ENCODE measurements at places on chromosomes 11 and 22.
A peak's percentile ranks its signal among the peaks of the same experiment; 100 is the strongest.

DNA sequence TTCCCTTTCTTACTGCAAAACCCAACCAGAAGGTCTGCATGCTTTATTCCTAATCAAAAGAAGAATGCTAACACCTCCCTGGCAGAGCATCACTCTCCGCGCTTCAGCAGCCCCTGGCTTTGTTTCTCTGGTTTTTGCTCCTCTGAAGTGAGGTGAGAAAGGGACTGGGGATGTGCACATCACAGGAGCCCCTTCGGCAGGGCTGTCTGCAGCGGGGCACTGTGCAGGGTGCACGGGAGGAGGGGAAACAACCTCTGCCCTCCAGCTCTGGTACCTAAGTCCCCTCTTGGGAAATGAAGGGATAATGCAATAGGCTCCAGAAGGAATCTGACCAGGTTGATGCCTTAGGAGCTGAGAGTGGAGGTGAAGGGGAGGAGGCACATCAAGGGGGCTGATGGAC lies 312.7 kb downstream of the NTM start:
- DNase-seq, result no peak

DNA sequence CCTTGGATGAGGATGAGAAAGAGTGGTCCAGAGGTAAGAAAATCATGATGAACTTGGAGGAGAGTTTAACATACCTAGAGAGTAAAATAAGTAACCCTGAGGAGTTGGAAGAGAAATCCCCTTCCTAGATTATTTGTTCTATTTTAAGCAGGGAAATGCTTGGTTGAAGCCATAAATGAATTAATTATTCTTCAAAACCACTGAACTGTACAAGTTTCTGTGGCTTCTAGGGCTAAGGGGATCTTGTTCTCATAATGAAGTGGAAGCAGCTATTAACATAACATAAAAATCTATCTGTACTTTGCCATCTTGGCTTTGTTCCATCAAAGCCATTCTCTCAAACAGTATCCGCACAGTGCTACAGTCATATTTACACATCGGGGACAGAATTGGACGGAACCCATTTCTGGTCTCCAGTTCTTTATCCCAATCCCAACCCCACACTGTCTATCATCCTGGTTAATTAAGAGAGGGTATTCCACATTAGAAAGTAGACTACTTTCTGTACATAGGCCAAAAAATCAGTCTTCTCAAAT lies 14.5 kb upstream of the ARHGAP42 start:
- no peak for DNase-seq

- no peak for DNase-seq
These were observed 15.0 kb upstream of the SLC39A13 start for GRCh38 chr11:47393163-47394049.

DNA sequence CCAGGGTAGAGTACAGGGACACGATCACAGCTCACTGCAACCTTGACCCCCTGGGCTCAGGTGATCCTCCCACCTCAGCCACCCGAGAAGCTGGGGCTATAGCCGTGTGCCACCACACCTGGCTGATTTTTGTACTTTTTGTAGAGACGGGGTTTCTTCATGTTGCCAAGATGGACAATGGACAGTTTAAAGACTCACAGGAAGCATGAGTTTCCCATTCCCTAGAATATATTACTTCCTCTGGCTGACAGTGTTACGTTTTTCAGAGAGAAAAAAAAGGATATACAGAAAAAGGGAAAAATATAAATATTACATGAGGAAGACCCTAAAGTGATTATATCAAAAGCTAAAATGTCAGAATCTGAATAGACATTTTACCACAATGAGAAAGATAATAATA lies 72.3 kb downstream of the RSF1 start:
- DNase-seq, result no peak

- DNase-seq, result peak; percentile 98
These were observed 14.5 kb downstream of the LRP4 start for GRCh38 chr11:46903846-46904245.

DNA sequence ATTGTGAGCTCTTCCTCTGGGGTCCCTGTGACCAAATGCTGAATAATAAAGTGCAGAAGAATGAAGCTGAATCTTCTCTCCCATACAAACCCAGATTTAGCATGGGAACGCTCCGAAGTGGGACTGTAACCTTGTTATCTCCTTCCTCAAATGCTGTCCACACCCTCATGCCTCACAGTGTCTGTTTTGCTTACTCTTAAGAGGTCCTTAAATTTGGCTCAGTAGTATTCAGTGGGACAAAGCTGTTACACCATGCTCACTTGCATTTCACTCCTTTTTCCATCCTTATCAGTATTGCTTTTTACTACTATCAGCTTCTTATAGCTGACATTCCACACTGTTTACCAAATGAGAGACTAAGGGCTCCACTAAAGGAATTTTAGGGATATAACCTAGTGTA lies 13.8 kb upstream of the AMOTL1 start:
- DNase-seq, result no peak

DNA sequence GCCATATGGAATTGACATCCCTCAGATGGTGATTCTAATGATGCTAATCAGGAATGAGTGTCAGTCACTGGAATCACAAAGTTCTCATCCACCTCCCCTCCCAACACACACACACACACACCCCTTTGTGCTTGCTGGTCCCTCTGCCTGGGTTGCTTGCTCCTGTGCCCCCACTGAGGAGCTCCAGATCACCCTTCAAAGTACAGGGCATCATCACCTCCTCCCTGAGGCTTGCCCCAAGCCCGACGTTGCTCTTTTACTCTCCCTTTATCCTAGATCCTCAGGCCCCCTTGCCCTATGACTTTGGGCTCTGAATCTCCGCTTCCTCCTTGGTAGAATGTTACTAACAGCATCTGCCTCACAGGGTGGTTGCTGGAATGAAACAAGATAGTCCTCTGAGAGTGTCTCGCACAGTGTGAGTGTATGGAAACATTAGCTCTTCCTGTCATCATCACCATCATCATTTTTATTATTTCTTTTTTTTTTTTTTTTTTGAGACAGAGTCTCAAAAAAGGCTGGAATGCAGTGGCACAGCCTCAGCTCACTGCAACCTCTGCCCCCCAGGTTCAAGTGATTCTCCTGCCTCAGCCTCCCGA lies 3.4 kb downstream of the TOM1 start:
- no peak for DNase-seq

GRCh38 chr11:134541951-134542350 lies 129.9 kb upstream of the B3GAT1 start:
- DNase-seq, result no peak

DNA sequence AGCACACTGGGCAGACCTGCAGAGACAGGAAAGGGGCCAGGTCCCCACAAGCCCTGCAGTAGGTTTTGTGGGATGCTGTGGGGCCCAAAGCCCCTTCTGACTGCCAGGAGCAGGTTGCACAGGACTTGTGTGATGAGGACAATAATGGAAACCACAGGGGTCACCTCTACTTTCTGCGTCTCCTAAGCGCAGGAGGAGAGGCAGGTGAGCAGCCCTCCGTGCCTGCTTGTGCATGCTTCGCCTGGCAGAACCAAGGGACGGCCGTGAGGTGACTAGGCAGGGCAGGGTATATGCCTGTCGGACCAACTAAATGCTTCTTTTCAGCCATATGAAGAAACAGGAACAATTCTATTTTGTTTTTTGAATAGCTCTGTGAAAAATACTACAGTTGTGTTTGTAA lies 77.9 kb upstream of the PITPNB start:
- DNase-seq, result no peak

DNA sequence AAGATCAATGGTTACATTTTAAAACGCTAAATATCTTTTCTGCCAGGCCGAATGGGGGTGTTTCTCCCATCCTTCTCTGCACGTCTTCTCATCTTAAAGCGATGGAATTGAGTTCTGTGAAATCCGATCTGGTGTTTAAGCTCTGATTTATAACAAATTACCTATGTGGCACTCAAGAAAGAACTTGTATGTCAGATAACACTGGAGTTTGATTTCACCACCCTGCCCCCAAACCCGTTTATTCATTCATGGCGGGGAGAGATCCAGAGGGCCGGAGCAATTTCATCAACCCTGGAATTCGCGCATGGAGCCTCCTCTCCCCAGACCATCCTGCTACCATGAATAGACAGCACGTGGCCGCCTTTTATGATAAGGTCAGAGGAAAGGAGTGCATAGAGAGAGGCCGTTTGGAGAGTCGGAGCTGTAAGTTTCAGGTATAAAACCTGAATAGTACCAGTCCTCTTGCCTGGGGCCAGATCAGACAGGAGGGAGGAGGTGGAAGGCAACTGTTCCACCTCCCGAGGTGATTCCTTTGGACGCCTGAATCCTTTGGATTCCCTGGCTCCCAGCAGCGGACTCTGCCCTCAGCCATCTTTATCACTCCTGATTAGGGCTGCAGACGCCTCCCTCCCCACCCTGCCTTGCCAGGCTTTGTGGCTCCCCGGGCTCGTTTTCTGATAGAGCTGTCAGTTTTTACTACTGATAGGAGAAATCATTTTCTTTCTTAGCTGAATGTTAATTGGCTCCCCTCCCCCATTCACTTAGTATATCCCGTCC lies 27.3 kb upstream of the NFAM1 start:
- DNase-seq, result no peak

DNA sequence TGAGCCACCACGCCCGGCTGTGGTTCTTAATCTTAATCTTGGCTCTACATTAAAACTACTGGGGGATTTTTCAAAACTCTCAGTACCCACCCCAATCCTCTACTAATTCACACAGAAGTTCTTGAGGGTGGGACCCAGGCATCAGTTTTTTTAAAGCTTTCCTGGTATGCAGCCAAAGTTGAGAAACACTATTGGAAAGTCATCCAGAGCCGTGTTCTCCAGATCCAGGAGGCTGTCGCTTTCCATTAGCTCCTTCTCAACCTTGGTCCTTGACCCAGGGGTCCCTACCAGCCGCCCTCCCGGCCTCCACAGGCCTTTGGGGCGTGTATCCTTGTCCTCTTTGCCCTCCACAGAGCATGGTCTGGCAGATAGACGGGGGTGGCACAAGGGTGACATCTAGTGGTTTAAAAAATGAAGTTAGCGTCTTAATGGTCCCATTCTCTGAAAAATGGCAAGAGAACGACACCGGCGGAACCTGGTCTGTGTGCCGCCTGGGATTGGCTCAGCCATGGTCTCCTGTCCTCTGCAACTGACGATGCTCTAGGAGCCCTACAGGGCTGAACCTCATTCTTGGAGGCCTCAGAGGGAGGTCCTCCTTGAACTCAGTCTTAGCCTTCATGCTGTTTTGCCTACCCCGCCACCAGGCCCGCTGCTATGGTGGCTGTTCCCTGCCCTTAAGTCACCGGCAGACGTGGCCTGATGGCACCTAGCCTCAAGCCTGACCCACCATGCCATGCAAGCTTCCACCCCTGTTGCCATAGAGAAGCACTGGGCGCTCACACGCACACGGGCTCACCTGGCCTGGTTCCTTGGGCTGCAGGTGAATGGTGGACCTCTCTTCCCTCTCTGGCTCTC lies 152.0 kb upstream of the SYN3 start:
- DNase-seq, result no peak

DNA sequence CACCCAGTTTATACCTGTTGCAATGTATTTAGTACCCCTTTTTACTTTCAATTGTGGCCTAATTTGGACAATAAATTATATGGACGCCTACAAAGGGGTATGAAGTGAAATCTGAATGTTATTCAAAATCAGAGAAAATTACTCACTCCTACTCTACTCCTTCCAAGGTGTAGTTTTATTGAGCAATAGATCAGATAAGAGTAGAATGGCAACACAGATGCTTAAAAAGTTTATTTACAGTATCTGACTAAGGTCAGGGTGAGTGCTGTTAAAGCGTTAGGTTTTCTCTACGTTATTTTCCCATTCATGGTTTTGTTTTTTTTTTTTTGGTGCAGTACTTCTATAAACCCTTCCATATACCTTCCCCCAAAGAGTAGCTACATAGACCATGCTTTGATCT lies 805.6 kb downstream of the KCNA4 start:
- no peak for DNase-seq

GRCh38 chr22:22210889-22211833 lies 33.4 kb upstream of the VPREB1 start:
- no peak for DNase-seq

DNA sequence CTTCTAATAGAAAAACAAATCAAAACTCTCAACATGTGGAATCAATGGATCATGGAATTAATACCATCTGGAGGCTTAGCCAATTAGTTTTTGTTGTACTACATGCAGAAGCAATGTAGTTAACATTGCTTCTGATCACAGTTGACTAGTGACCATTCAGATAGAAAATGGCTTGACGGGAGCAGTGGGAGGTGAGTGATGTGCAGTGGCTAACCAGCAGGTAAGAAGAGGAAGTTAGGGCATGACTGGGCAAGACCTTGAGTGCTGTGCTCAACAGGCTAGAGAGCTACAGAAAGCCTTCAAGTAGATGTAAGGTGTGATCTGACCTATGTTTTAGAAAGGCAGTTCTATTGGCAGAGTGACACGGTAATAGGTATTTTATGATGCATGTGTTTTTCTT lies 60.7 kb upstream of the ALKBH3 start:
- no peak for DNase-seq

GRCh38 chr11:64791781-64792291 lies 11.2 kb downstream of the MAP4K2 start:
- no peak for DNase-seq

- DNase-seq, result no peak
These were observed 683.3 kb downstream of the LUZP2 start for GRCh38 chr11:25180187-25180586.

DNA sequence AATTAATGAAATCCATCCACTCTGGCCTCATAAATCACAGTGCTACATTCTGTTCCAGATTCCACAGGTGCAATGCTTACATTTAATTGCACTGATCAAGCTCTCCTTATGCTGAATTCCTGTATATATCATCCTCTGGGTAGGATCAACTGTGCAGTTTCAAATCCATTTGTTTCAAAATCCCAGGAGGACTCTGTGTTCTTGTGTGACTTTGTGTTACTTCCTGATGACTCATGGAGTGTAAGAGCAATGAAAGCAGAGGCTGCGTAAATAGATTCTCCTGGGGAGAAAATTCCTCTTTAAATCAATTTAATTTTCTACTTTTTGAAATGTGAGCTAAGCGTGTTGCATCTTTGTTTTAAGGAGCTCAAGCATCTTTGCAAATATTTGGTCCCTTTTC lies 752.7 kb downstream of the METTL15 start:
- DNase-seq, result peak; percentile 16

GRCh38 chr22:49178246-49179005 lies 649.2 kb downstream of the BRD1 start:
- DNase-seq, result no peak

DNA sequence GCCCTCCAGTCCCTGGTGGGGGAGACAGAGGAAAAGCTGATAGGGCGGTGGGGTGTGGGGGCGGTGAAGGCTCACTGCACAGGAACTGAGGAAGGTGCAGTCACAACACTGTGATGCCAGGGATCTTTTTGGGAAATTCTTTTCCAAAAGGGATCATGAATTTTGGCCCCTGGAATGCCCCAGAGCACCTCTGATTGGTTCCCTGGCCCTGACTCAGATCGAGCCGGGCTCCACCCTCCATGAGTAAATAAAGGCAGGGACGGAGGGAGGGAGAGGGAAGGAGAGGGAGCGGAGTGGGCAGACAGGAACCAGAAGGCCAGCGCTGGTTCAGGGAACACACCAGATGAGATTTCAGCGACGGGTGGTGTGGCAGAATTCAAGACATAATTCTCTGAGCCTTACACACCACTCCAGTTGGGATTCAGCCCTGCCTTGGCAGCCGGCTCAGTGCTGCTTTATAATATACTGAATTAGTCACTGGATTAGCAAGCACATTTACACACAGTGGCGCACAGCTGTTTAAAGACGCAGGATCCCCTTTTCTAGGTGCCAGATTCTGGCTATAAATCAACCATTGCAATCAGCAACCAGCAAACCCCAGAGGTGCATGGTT lies 80.3 kb downstream of the ETS1 start:
- DNase-seq, result no peak
